ENCODE measurements at places on chromosomes 7 and 10. TPM values are rescaled to one million over a fixed set of nuclear protein-coding genes. Genes with fewer than 3 reads are reported as not detected.

- no peak overlapping the region for H3K4me3 ChIP-seq
- peaks cover 23% of the 10 kb centered on the region for H3K4me1 ChIP-seq
- DNase-seq = no peak
- no peaks in the 10 kb centered on the region for H3K27me3 ChIP-seq
- no peak overlapping the region for H3K27ac ChIP-seq
Observed at GRCh38 chr10:655184-655583, 34.3 kb downstream of the DIP2C start.

DNA sequence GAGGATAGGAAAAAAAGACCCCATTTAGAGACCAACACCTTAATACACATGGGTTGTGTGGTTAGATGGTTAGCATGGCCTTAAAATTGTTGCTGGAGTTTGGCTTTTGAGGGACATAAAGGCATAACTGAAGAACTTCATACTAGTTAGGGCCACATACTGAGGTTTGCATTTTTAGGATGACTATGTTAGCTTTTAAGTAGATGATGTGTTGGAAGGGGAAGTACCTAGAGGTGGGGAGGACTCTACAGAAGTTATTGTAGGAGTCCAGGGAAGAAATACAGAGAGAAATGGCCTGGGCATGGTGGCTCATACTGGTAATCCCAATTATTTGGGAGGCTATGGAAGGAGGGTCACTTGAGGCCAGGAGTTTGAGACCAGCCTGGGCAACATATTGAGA lies 40.5 kb downstream of the ENTPD1 start:
- DNase-seq = no peak
- no peak overlapping the region for H3K27ac ChIP-seq
- H3K27me3 ChIP-seq = no peaks in the 10 kb centered on the region
- H3K4me3 ChIP-seq = no peak overlapping the region
- H3K4me1 ChIP-seq = peaks cover 41% of the 10 kb centered on the region

GRCh38 chr10:64863836-64864235 lies 1342.6 kb downstream of the REEP3 start:
- no peaks in the 10 kb centered on the region for H3K27me3 ChIP-seq
- H3K4me1 ChIP-seq = no peaks in the 10 kb centered on the region
- H3K27ac ChIP-seq = no peak overlapping the region
- no peak overlapping the region for H3K4me3 ChIP-seq
- no peaks in the 10 kb centered on the region for H3K36me3 ChIP-seq

GRCh38 chr10:51272555-51272954 lies 198.3 kb downstream of the PRKG1 start:
- no peak for DNase-seq
- no peaks in the 10 kb centered on the region for H3K36me3 ChIP-seq

OPN1SW gene
- total RNA-seq = not detected

ZNF425 gene
- total RNA-seq = 1.2 TPM

Data from lower lobe of right lung (tissue), 2 donors.